ENCODE measurements at places on chromosomes 5 and 9.

DNA sequence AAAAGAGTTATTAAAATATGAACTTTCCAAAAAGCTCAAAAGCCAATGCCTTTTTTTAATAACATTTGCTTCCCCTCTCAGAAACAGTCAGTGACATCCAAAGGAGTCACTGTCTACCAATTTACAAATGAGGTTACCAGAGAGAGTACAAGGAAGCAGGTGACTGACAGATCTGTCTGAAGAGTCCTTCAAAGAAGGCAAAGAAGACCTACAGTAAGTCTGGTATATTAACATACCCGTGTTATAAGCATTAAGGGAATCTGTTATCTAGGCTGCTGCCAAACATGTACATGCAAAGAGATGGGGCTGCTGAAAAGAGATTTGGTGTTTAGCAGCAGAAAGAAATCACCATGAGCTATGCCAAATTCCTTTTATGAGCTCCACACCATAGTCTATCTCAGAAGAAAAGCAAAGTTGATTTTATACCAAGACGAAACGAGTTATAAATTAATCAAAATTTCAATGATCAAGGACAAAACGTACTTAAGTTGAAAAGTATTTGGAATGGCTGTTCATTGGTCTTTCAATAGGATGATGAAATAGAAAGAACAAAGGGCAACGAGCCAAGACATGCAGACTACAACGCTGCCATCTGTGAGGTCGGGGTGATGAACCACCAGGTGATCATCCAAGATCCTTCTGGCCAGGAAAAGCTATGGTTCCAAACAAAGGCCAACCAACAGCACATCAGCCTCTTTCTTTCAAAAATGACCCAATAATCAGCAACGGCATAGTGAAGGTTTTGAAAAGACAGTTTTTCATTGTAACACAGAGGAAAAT is 8.1 kb downstream of the PRELID2 start:
- no peak for DNase-seq

DNA sequence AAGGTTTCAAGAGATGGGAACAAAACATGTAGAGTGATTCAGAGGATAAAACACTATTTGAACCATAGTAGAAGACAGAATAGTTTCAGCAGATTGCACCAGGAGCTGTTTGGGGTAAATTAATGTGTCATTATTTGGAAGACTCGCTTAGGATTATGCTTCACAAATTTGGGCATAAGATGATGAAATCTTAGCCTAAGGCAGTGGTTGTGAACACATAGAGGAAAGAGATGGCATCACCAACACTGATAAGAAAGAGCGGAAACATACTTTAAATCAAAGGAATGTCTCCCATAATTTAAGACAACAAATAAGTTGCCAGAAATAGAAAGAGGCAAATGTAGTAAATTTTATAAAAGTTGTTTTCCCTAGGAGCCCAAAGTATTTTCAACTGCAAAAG is 66.1 kb upstream of the TBCA start:
- DNase-seq: no peak

- DNase-seq: no peak
Measured at GRCh38 chr9:73074176-73074708, 77.4 kb upstream of the ANXA1 start.

GRCh38 chr5:91443023-91443422 is 59.9 kb upstream of the ARRDC3 start:
- no peak for DNase-seq

All from KBM-7 (cell line).